ENCODE measurements at places on chromosomes 7 and 10.

- DNase-seq, result no peak
These were observed 24.0 kb upstream of the INPP5F start for GRCh38 chr10:119701861-119702260.

- no peak for DNase-seq
These were observed 93.6 kb upstream of the RSU1 start for GRCh38 chr10:16910793-16911164.

DNA sequence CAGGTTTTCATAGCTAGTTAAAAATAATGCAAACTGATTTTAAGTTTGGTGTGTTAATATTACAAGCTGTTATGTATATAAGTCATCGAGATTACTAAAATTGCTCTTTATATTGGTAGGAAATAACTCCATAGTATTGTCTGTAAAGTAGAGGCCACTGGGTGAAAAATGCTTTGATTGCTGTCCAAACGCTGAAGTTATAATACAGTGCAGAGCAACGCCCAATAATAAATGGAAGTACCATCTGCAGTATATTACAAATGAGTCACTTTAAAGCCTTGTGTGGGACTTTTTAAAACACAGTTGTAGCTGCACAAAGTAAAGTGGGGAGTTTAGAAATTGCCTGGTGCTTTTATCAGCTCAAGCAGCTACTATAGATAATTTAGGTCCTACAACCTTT is 196.1 kb downstream of the NXPH1 start:
- no peak for DNase-seq

DNA sequence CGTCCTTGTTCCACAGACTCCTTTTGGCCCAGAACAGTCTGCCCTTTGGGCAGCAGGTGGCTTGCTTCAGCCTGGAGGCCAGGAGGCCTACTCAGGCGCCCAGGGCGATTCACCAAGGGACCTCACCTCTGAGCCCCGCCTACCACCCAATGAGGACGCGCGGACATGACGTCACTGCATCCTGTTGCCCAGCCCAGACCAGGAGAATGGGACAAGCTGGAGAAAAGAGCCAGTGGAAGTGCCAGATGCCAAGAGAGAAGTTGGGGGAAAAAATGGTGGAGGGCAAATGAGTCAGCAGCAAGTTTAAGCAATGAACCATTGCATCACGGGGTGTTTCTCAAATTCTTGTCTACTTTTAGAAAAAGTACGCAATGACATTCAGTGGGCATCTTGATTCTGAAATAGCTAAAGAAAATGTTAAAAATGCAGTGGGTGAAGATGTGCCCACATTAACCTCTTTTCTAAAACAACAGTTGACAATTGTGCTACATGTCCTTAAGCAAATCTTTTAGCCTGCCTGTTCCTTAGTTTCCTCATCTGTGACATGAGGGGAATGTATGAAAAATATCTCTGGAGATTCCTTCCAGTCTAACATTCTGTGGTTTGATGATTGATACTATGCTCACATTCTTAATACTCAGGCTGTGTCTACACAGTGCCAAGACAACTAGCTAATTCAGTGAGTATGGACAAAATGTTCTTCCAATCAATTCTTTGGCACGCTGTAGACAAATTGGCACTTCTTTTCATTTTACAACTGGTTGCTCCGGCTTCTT is 23.9 kb upstream of the LEP start:
- DNase-seq, result no peak

- no peak for DNase-seq
These were observed 164.3 kb upstream of the PHYHIPL start for GRCh38 chr10:59011972-59012632.

Data from head of caudate nucleus (tissue), 42 donors.